ENCODE measurements at places on chromosomes 16 and 17.

DNA sequence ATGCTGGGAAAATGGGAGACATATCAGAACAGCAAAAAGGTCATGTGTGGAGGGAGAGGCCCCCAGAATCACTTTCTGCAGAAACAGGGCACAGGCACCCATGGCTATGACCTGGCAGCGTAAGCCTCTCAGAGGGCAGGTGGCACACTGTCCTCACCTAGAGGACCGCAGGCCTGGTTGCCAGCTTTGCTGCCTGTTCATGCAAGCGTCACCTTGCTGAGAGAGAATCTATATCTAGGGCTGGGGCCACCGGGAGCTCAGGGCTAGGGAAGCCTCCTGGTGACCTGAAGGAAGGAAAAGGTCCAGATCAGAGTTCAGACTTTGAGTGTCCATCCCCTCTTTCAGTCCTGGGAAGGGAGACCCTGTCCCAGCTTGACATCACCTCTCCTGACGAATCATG is 78.7 kb downstream of the GOSR1 start:
- DNase-seq, result no peak

DNA sequence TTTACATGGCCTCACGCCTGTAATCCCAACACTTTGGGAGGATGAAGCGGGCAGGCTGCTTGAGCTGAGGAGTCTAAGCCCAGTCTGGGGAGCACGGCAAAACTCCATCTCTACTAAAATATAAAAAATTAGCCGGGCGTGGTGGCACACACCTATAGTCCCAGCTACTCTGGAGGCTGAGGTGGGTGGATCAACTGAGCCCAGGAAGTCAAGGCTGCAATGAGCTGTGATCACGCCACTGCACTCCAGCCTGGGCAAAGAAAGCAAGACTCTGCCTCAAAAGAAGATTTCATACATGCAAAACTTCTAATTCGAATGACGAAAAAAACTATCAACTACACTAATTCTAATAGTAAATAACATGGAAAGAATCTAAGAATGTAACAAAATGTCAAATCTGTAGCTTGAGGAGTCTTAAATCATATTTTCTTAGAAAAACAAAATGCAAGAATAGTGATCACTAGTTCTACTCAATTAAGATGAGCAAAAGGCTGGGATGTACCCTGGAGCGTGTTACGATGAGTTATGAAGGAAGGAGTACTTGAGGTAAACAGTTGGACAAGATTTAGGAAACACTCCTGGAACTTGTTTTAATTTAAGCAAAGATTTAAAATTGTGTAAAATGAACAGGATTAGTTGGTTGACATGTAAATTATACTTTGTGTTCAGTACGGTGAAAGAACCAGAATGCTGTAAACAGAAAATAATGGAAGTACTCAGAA is 20.7 kb downstream of the YWHAE start:
- DNase-seq, result no peak

GRCh38 chr16:17228048-17228707 is 242.6 kb downstream of the XYLT1 start:
- DNase-seq, result no peak

GRCh38 chr17:4499431-4500190 is 930 bp downstream of the SPNS2 start:
- no peak for DNase-seq

- DNase-seq, result no peak
Measured at GRCh38 chr16:55570159-55570558, 3.7 kb downstream of the CAPNS2 start.

DNA sequence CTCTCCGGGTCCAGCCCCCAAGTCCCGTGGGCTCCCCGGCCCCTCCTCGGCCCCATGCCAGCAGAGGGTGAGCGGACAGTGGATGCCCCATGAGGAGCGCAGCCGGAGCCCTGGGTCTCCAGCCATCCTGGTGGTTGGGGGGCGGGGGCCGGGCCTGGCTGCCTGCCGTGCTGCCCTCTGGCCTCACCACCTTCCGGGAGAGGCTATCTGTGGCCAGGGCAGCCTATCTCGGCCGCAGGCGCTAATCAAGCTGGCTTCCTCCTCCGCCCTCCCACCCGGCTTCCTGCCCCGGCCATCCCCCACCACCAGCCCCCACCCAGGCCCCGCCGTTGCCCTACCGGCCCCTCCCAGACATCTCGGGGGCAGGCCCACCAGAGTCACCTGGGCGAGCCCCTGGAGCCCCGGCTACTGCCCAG is 46.8 kb downstream of the ZFPM1 start:
- no peak for DNase-seq

GRCh38 chr17:339193-340061 is 13.2 kb downstream of the RPH3AL start:
- DNase-seq, result no peak

DNA sequence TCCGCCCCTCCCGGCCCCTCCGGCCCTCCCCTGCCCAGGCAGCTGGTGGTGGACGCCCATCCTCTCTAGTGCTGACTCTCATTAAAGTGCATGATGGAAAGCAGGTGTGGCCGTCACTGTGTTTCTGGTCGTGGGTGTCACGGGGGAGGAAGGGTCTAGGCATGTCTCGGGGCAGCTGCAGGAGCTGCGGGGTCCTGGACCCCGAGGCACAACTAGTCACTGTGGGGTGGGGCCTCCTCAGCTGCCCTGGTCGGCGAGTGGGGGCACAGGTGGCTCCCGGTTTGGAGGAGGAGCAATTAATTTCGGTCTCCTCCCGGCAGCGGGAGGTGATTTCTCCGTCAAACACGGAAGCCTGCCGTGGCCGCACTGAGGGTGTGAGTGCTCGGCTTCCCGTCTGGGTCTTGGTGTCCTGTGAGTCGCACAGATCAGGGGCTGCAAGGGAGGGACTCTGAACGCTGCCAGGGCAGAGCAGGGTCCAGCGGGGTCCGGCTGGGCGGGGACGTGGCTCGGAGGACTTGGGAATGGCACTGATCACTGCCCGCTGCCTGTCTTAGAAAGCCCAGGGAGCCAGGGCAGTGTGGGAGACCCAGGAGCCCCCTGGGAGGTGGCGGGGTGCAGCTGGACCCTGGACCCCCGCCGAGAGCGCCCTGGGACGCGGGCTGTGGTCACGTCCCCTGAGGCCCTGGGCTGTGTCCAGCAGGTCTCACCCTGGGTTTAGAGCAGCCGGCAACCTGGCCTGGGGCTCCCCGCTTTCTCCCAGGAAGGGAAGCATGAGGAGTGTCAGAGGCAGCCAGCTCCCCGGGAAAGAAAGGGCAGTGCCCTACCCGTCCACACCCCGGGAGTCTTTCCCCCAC is 3.3 kb downstream of the TPSD1 start:
- DNase-seq, result no peak

DNA sequence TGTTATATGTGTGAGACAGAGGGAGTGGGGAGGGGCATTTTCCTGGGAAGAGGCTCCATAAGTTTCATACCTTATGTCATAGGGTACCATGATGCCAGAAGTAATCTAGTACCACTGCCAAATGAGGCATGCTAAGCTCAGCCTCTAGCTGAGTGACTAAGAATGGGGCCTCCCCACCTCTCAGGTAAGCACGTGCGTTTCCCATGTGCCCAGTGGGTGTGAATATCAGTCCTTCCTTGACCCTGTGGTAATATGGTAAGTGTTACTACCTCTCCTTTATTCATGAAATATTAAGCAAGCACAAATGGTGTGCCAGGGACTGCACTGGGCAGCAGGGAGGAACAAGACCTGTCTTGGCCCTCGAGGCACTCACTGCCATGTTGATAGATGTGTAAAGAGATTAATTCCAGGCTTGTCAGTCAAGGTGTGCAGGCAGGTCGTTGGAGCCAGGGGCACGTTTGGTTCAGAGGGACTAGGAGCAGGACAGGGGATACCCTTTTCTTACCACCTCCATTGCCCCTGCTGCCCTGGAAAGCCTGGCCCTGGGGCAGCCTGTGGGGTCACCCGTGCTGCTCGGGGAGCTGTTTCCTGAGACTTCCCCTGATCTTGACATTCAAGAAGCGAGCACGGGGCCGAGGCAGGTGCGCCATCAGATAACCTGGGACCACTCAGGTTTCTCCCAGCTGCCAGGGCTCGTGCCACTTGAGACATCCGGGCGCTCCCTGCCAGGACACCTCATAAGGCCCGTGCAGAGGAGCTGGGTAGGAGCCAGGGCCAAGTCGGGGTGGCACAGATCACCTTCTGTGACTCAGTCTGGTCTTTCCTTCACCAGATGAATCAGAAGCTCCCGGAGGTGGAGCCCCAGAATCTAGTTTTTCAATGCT is 8.8 kb downstream of the RSAD1 start:
- DNase-seq, result no peak

DNA sequence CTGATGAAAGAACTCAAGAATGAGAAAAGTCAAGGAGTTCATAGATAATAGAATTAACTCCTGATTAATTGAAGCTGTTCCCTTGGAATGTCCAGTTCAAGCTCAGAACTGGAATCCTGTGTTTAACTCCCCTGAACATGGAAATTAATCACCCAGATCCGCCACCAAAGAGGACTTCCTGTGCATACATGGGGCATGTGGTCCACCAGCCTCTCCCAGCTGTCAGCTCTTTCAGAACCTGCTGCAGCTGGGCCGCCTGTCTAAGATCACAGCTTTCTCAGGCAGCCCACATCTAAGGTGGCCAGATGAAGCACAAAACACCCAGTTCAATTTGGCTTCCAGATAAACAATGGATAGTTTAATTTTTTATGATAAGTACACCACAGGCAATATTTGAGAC is 203.7 kb upstream of the COX10 start:
- DNase-seq, result no peak
